Left lung (tissue), 14 donors: ENCODE measurements at places on chromosomes 1 and 21.

DNA sequence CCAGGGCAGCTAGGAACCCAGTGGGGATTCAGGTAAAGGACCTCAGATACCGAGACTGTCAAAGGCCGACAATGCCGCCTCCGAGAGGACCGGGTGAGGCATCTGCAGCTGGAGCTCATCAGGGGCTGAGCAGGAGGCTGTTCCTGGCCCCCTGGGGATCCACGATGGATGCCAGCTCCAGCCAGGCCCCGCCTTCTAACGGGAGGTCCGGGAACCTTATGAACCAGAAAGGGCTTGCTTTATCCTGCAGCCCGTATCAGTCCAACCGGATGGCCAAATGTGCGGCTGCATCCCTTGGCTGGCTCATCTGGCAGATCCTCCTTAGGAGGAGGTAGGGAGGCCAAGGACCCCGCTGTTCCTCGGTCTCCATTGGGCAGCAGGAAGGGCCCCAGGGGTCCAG lies 32.0 kb downstream of the SLC45A1 start:
- DNase-seq: no peak

GRCh38 chr1:29931477-29932175 lies 695.3 kb downstream of the PTPRU start:
- DNase-seq: no peak

GRCh38 chr1:203968761-203969160 lies 104.2 kb upstream of the SOX13 start:
- no peak for DNase-seq

DNA sequence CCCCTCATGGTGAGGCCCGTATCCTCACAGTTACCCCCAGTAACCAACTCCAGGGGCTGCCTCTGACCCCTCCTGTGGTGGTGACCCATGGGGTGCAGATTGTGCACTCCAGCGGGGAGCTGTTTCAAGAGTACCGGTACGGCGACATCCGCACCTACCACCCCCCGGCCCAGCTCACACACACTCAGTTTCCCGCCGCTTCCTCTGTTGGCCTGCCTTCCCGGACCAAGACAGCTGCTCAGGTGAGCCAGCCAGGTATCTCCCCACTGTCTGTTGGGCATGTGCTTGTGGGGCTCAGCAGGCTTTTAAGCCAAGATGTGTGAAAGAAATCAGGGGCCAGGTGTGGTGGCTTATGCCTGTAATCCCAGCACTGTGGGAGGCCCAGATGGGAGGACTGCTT lies 39.9 kb downstream of the ZBTB17 start:
- DNase-seq: no peak

- DNase-seq: no peak
Observed at GRCh38 chr1:2925918-2926317, 95.3 kb upstream of the ACTRT2 start.

- no peak for DNase-seq
Observed at GRCh38 chr1:156781585-156782186, 14.4 kb downstream of the PRCC start.

DNA sequence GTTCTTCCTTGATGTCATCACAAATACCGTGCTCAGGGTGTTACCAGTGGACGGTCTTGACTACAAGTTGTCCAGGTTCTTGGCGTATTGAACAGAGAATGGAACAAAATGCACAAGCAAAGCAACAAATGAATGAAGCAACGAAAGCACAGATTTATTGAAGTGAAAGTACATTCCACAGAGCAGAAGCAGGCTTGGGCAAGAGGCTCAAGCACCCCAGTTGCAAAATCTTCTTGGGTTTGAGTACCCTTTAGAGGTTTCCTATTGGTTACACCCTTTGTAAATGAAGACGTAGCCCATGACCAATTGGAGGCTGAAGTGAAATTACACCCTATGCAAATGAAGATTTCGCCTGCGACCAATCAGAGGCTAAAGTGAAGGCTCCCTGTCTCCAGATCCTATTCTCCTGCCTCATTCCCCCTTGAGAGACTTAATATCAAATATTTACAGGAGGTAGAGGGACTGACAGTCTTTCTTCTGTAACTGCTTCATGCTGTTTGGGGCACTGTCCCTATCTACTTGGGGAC lies 38.3 kb downstream of the YY1AP1 start:
- no peak for DNase-seq

GRCh38 chr1:46134660-46135331 lies 2.4 kb upstream of the PIK3R3 start:
- no peak for DNase-seq

DNA sequence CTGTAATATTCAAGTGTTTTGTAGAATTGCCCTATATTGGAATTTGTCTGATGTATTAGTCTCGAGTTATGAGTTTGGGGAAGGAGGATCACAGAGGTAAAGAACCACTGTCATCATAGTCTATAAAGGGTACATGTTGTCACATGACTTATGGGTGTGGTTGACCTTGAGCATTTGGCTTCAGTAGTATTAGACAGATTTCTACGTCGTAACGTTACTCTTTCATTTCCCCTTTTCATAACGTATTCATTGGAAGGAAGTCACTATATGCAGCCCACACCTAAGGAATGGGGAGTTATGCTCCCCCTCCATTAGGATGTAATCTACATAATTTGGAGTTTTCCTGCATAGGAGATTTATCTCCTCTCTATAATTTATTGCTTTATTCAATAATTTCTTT lies 110.1 kb upstream of the VAV3 start:
- no peak for DNase-seq

DNA sequence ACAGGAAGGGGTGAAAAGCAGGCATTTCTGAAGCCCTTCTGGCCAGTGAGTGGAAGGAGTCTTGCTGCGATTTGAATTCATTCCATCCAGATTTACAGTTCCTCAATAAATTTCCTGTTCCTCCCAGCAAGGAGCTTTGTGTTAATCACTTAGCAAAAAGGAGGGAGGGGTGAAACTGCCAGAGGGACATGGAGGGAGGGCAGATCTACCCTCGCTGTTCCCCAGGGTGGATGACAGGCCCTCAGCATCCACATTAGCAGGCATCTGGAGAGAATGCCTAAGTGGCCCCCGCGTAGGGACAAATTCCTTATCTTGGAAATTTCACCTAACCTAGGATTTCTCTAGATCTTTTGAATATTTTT lies 1.2 kb downstream of the ETV3 start:
- DNase-seq: no peak

DNA sequence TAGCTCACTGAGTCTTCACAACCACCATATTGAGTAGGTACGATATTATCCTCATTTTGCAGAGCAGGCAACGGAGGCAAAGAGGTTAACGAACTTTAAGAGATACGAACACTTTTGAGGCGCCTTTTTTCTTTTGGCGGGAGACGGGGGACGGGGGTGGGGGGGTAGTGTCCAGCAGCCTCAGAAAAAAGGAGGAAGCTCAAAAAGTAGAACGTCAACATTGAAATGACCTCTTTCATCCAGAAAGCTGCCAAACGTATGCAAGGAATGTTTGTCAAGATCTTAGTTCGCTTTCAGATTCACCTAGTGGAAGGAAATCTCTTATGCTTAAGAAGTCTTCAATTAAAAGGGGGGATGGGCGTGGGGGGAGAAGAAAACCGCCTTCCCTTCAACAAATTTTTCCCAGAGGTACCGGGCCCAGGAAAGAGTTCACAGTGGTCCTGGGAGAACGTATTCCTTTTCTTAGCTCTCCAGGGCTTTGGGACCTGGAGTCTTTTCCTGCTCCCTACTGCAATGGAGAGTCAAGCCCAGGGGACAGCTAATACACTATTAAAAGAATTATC lies 1.1 kb upstream of the PCAT6 start:
- no peak for DNase-seq

GRCh38 chr1:20640183-20640597 lies 6.9 kb downstream of the PINK1 start:
- no peak for DNase-seq

DNA sequence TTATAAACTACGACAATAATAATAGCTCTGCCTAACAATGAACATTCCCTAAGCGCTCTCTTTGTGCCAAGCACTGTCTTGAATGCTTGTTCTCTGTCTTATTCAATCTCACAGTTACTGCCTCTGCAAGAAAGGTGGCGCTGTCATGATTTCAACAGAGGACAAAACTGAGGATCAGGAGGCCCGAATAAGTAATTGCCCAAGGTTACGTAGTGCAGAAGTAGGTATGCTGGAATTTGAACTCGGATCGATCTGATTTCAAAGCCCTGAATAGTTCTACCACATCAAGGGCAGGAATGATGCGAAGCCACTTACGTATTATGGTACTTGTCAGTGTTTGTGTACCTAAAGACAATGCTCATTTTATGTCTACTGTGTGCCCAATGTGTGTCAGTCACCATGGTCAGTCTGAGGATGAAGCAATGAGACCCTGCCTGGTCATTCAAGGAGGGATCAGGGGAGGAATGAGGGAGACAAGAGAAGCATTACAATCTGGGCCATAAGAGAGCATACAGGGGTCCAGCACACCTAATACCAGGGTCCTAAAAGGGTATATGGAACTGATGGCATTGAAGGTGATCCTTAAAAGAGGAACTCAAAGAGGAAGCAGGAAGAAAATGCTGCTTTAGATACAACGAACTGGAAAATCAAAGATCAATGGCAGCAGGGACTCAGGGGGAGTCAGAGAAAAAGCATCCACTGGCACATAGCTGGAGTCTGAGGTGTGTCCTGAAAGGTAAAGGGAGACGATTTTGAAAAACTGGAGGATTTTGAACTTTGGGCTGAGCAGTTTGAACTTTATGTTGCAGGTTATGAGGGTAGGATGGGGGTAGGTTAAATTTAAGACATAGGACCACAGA lies 389.2 kb downstream of the PLPP3 start:
- DNase-seq: no peak

GRCh38 chr21:14353726-14354125 lies 29.2 kb downstream of the HSPA13 start:
- no peak for DNase-seq

DNA sequence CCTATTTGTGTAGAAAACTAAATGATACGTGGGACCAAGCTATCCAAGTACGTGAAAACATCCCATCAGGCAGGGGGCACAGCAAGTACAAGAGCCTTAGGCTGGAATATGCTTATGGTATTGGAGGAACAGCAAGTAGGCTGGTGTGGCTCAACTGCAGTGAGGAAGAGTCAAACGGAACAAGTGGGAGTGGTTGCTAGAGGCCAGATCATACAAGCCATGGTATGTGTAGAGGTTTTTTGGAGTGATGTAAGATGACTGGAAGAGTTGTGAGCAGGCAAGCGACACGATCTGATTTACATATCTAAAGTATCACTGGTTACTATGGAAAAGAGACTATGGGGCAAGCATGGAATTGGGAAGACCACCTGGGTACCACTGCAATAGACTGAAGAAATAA lies 27.8 kb downstream of the ELK4 start:
- no peak for DNase-seq

GRCh38 chr1:29488086-29488793 lies 251.9 kb downstream of the PTPRU start:
- DNase-seq: no peak

GRCh38 chr1:220908757-220909156 lies 29.5 kb downstream of the HLX start:
- no peak for DNase-seq

GRCh38 chr1:228339059-228339704 lies 67.5 kb downstream of the TRIM11 start:
- DNase-seq: no peak

DNA sequence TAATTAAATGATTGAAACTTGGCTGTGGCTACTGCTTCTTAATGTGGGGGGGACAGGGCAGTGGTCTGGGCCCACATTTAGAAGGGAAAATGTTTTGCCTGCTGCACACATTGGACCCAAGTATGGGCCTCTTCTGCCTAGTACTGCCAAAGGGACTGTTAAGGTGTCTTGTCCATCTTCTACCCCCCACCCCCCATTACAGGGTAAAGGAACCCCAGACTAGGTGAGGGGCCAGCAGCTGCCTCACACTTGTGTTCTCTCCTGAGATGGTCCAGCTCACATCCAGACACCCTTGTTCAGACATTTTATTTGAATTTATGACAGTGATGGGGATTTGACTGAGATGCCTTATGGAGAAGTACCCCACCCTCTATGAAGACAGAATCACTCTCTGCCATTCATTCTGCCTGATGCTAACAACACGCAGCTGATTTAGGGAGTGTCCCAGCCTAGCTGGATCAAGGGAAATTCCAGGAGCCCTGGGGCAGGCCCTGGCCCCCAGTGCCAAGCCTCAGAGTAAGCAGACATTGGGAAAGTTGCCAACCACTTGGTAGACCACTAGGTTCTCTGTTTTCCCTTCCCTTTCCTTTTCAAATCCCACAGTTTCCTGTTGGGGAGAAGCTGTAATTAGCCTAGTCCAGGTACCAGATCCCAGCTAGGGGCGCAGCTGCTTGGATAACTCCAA lies 42.1 kb downstream of the YARS1 start:
- no peak for DNase-seq
